ENCODE measurements at places on chromosomes 5 and 9.
A peak's percentile ranks its signal among the peaks of the same experiment; 100 is the strongest.

GRCh38 chr5:144237851-144238250, 67.2 kb downstream of the KCTD16 start:
- H3K4me1 ChIP-seq: no peaks in the 10 kb centered on the region
- no peaks in the 10 kb centered on the region for H3K27me3 ChIP-seq
- no peak overlapping the region for H3K27ac ChIP-seq
- no peaks in the 10 kb centered on the region for H3K36me3 ChIP-seq
- DNase-seq: no peak

DNA sequence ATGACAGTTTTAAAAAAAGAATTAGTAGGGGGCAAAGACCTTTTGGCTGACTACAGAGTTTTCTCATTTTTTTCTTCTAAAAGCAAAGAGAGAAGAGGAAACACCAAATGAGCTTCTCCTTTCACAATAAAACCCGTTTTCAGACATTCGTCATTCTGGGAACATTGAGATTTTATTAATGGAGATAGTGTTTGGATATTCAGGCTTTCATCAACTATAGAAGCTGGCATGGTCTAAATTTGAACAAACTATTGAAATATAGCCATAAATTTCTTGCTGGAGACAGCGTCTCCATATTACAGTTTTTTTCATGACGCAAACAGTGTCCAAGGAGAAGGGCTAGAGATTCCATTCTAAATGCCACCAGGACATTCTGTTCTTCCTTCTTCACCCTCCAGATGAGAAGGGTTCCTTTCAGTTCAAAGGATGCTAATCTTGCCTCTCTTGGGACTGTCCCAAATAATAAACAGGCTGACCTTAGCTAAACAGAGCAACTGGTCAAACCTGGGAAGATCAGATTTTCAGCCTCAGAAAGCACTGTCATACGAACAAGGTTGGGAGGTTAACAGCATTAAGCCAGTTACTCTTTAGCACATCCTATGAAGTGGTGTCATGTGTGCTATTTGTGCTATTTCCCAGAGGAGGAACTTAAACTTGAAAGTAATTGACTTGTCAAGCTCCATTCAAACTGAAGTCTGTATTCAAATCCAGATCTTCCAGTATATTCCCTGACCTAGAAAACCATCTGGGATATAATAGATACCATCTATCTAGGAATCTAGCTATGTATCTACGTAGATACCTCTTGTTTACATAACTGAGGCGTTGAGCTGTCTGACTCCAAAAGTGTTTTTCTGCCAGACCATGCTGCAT, 125.6 kb downstream of the LPAR1 start:
- no peak overlapping the region for H3K27ac ChIP-seq
- peak overlapping the region; percentile 48 for H3K4me3 ChIP-seq
- peaks cover 38% of the 10 kb centered on the region for H3K36me3 ChIP-seq
- H3K27me3 ChIP-seq: no peaks in the 10 kb centered on the region

GRCh38 chr5:71884926-71885325, 165.9 kb downstream of the CARTPT start:
- no peak overlapping the region for H3K27ac ChIP-seq
- H3K4me3 ChIP-seq: no peak overlapping the region
- no peaks in the 10 kb centered on the region for H3K4me1 ChIP-seq
- peaks cover 17% of the 10 kb centered on the region for H3K27me3 ChIP-seq
- DNase-seq: no peak
- no peaks in the 10 kb centered on the region for H3K36me3 ChIP-seq

DNA sequence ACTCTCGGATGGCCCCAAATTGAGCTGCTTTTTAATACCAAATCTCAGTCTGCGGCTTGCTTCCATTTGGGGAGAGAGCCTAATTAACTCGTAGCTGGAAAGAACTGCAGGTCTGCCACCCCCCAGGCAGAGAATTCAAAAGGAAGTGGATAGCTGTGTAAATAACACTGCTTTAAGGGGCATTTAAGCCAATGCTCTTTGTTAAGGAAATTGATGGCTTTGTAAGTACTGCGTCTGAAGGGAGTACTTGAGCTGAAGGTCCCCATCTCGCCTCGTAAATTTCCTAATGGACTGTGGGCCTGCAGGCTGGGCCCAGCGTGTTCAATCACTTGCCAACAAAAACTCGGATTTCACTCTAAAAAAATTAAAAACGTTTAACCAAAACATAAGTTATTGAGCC, 132.7 kb downstream of the PAPPA start:
- peak overlapping the region; percentile 56 for H3K27ac ChIP-seq
- H3K4me1 ChIP-seq: peaks cover 5% of the 10 kb centered on the region
- H3K36me3 ChIP-seq: no peaks in the 10 kb centered on the region
- H3K4me3 ChIP-seq: no peak overlapping the region
- peak; percentile 42 for DNase-seq

GRCh38 chr5:126383246-126383645, 40.0 kb upstream of the GRAMD2B start:
- peak overlapping the region; percentile 94 for H3K27ac ChIP-seq
- H3K36me3 ChIP-seq: no peaks in the 10 kb centered on the region
- no peak overlapping the region for H3K4me3 ChIP-seq
- no peak for DNase-seq
- peaks cover 8% of the 10 kb centered on the region for H3K4me1 ChIP-seq

DNA sequence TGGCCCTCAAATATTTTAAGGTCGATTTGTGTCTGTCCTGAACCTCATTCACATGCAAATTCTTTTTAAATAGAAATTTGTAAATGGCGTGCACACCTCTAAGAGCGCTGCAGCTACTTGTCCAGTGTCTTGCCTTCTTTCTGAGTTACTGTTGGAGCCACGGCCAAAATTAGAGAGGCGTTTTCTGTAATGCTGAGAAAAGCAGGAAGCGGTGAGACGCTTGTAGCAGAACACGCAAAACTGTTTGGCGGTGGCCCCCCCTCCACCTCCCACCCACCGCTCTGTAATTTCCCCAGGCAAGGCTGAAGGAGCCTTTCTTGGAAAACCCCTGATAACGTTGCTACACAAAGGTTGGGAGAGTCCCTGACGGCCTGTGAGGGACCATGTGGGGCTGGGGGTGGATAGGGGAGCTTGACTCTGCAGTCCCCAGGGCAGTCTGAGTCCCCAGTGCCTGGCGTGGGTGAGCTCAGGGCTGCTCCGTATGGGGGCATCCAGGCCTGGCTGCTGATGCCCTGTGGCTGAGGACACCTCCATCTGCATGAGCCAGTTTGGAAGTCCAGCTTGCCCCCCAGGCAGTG, 96.5 kb downstream of the GADD45G start:
- H3K36me3 ChIP-seq: no peaks in the 10 kb centered on the region
- H3K27ac ChIP-seq: no peak overlapping the region
- no peak for DNase-seq
- no peaks in the 10 kb centered on the region for H3K4me1 ChIP-seq
- H3K4me3 ChIP-seq: no peak overlapping the region

DNA sequence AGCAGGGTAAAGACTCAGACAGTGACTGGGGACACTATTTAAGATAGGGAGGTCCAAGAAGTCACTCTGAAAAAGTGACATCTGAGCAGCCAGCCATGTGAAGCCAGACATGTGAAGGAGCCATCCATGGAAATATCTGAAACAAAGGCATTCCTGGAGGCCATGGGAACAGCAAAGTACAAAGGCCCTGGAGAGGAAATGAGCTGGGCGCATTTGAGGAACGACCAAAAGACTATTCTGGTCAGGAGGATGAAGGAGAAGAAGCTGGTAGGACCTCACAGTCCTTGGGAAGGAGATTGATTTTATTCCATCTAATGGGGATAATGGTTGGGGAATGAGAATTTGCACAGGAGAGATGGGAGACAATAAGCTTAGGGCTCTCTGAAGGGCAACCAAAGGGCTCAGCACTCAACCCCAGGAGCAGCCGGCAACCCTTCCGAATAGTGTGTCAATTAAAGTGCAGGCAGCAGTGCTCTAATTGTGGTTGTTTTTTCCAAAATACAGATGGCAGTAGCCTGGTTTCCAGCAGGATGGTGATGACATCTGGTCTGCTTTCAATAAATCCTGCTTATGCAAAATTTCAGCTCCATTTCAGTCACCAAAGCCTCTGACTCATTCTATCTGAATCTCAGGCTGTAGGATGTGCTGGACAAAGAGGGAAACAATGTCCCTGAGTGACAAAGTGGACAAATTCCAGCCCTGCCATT, 26.7 kb downstream of the FOXI1 start:
- DNase-seq: peak; percentile 63
- H3K27me3 ChIP-seq: no peaks in the 10 kb centered on the region
- no peak overlapping the region for H3K27ac ChIP-seq

GRCh38 chr9:72751541-72751940, 201.3 kb downstream of the ALDH1A1 start:
- DNase-seq: no peak
- no peaks in the 10 kb centered on the region for H3K36me3 ChIP-seq
- H3K4me1 ChIP-seq: no peaks in the 10 kb centered on the region

- DNase-seq: no peak
- H3K27me3 ChIP-seq: no peaks in the 10 kb centered on the region
- no peaks in the 10 kb centered on the region for H3K36me3 ChIP-seq
These were observed 116.9 kb downstream of the PIP5K1B start for GRCh38 chr9:68821911-68822310.

- no peaks in the 10 kb centered on the region for H3K36me3 ChIP-seq
- H3K4me3 ChIP-seq: no peak overlapping the region
- H3K27me3 ChIP-seq: no peaks in the 10 kb centered on the region
- no peak overlapping the region for H3K27ac ChIP-seq
- no peaks in the 10 kb centered on the region for H3K4me1 ChIP-seq
These were observed 245.1 kb upstream of the C9orf72 start for GRCh38 chr9:27818348-27818747.

GRCh38 chr5:80541392-80541791, 28.7 kb downstream of the ANKRD34B start:
- no peaks in the 10 kb centered on the region for H3K27me3 ChIP-seq
- no peaks in the 10 kb centered on the region for H3K4me1 ChIP-seq
- H3K36me3 ChIP-seq: no peaks in the 10 kb centered on the region
- no peak overlapping the region for H3K27ac ChIP-seq
- no peak overlapping the region for H3K4me3 ChIP-seq

- no peaks in the 10 kb centered on the region for H3K4me1 ChIP-seq
- no peaks in the 10 kb centered on the region for H3K27me3 ChIP-seq
- no peak overlapping the region for H3K4me3 ChIP-seq
- H3K27ac ChIP-seq: no peak overlapping the region
- no peaks in the 10 kb centered on the region for H3K36me3 ChIP-seq
These were observed 217.5 kb upstream of the RIOK2 start for GRCh38 chr5:97400537-97400936.

GRCh38 chr5:151615431-151615830, 24.3 kb upstream of the FAT2 start:
- no peaks in the 10 kb centered on the region for H3K27me3 ChIP-seq
- H3K4me1 ChIP-seq: peaks cover 30% of the 10 kb centered on the region
- no peak overlapping the region for H3K27ac ChIP-seq

DNA sequence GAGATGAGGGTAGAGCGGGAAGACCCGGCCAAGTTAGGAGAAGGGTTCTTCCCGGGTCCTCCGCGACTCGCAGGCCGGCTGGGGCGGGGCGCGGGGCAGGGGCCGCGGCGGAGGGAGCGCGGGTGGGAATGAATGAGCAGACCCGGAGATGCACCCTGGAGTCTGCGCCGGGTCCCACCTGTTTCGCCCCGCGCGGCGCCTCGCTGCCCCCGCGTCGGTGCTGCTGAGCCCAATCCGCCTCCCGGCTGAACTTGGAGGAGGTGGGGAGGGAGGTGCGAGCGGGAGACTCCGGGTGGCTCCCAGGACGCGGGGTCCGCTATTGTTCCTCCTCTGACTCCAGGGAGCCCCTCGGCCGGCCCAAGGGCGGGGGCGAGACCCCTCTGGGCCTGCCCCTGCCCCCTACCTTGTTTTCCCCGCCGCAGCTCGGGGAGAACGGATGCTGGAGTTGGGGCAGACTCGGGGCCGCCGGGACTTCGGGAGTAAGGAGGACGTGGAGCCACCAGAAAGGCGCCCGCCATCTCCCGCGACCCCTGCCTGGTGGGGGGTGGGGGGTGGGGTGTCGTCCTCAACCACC, 659 bp downstream of the RAI14 start:
- H3K4me1 ChIP-seq: peaks cover 16% of the 10 kb centered on the region
- H3K27ac ChIP-seq: peak overlapping the region; percentile 95
- H3K27me3 ChIP-seq: no peaks in the 10 kb centered on the region
- peaks cover 14% of the 10 kb centered on the region for H3K36me3 ChIP-seq
